ENCODE measurements at places on chromosomes 13 and 19.
A peak's percentile ranks its signal among the peaks of the same experiment; 100 is the strongest.

- DNase-seq: no peak
Measured at GRCh38 chr19:3404324-3405260, 38.2 kb downstream of the NFIC start.

DNA sequence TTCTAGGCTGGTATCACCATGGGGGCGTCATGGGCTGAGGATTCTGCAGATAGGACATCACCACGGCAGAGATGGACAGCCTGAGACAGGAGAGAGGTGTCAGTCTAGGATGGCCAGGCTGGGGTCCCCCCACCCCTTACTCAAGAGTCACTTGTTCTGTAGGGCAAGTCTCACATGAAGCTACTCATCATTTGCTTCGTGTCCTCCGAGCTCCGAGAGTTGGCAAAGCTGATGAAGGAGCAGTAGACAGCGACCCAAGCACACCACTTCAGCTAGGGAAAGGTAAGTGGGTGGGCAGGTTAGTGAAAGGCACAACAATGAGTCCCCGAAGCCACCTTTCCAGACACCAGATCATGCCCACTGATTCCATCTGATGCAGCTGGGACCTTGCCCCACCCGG, 1.7 kb downstream of the WDR83 start:
- DNase-seq: no peak

DNA sequence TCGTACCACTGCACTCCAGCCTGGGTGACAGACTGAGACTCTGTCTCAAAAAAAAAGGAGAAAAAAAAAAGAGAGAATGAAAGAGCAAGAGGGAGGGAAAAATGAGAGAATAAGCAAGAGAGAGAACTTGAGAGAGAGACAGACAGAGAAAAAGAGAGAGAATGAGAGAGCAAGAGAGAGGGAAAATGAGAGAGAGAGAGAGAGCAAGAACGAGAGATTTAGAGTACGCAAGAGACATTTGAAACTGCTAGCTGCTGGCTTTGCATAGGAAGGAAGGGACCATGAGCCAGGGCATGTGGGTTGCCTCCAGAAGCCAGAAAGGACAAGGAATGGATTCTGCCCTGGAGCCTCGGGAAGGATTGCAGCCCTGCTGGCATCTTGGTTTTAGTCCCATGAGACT, 9.6 kb upstream of the ADGRE1 start:
- no peak for DNase-seq

- no peak for DNase-seq
Measured at GRCh38 chr19:5967994-5968430, 9.9 kb downstream of the RANBP3 start.

- no peak for DNase-seq
Measured at GRCh38 chr13:84126671-84127171, 244.4 kb upstream of the SLITRK1 start.

- DNase-seq: no peak
Measured at GRCh38 chr13:51770681-51771417, 33.1 kb downstream of the DHRS12 start.

DNA sequence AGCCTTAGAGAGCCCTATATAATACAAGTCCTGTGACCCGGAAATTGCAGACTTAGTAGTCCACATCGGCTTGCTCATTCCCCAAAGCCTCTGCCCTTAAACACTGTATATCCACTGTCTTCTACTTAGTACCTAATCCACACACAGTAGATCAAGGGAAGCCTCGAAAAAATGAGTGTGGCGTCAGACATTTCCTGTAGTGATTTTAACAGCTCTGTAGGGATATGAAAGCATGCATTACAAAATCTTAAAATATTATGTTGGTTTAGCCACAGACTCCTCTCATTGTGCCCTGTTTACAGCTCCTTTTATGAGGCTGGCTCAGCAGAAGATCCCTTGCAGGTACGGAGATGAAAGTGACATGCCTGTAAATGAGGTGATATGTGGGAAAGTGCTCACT, 416.3 kb downstream of the LIG4 start:
- peak; percentile 9 for DNase-seq

- no peak for DNase-seq
Measured at GRCh38 chr13:50365408-50366391, 350.5 kb downstream of the KCNRG start.

DNA sequence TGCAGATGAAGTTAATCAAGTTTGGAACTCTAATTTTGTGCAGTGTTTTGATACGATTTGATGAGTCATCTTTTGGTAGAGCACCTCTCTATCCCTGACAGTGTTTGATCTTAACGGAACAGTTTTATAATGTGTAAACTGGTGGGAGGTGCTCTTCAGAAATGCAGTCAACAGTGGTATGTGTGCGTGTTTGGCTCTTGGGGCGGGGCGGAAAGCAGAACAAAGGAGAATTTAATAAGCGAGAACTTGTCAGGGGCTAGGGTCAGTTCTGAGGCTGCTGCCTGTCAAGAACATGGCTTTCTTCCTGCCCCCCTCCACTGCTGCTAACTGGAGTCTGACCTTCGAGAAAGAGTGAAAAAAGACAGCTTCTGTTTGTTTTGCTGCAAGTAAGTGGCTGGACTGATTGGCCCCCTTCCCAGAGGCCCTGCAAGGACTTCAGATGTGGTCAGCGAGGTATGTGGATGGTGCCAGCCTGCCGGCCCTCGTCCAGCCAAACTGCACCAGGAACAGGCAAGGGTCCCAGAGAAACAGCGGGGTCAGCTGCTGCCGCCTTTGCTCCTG, 40.8 kb downstream of the BBC3 start:
- DNase-seq: no peak

GRCh38 chr13:30463787-30464495, 1.8 kb downstream of the HMGB1 start:
- peak; percentile 29 for DNase-seq

- DNase-seq: no peak
Measured at GRCh38 chr19:678791-679388, 2.7 kb downstream of the FSTL3 start.

- DNase-seq: no peak
Measured at GRCh38 chr19:57026476-57026875, 93.3 kb upstream of the USP29 start.

GRCh38 chr19:13881692-13882418, 4.9 kb downstream of the NANOS3 start:
- no peak for DNase-seq

GRCh38 chr19:55503157-55503501, 14.9 kb downstream of the SSC5D start:
- DNase-seq: no peak

- no peak for DNase-seq
Measured at GRCh38 chr19:29537181-29537580, 11.4 kb downstream of the VSTM2B start.

DNA sequence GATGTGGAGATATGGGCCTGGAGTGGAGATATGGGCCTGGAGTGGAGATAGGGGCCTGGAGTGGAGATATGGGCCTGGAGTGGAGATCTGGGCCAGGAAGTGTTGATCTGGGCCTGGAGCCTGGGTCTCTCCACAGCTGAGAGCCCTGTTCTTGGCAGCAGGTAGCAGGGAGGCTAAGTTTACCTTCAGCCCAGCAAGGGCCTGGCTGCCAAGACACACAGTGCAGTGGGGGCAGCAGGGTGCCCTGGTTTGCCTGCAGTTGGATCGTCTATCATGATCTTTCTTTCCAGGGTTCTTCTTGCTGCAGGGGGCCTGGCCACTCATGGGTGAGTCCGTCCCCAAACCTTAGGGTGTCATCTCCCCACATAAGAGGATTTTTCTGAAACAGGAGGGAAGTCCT, 687 bp downstream of the KIR3DL2 start:
- DNase-seq: no peak

- no peak for DNase-seq
Measured at GRCh38 chr13:83311886-83312577, 570.2 kb downstream of the SLITRK1 start.

DNA sequence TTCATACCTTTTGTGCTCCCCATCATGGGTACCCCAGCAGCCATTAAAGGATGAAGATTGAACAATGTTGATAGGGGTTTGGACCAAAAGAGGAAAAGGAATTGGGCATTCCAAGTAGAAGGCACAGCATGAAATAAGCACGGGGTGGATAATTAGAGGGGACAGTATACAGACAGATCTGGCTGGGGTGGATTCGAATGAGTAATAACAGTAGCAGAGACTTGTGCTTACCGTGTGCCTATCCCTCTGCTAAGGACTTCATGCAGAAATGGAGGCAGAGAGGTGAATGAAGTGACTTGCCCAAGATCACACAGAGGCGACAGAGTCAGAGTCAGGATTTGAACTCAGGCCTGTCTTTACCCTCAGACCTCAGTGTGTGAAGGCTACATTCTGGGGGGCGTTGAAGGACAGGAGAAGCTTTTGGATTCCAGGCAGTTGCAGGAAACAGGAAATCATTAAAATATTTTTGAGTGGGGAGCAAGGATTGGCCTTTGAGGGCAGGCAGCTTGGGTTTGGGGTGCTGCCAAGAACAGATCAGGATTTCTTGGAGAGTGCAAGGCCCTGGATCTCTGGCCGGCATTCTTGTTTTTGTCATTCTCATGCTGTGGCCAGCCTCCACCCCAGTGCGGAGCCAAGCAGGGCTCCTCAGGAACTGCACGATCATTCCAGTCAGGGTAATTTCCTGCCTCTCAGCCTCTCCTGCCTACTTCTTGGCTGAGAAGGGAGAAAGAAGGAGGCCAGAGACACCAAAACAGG, 18.7 kb downstream of the PAF1 start:
- DNase-seq: peak; percentile 94
